ENCODE measurements at places on chromosomes 7 and 10. TPM values are rescaled to one million over a fixed set of nuclear protein-coding genes. Genes with fewer than 3 reads are reported as not detected.

Gene ST7
- 16.4 TPM for polyA plus RNA-seq

Gene AGBL3
- 2.7 TPM for polyA plus RNA-seq

Gene SP8
- polyA plus RNA-seq: not detected

Gene MASTL
- 21.8 TPM for polyA plus RNA-seq

Gene NPSR1
- not detected for polyA plus RNA-seq

Gene GPR37
- 0.57 TPM for polyA plus RNA-seq

DNA sequence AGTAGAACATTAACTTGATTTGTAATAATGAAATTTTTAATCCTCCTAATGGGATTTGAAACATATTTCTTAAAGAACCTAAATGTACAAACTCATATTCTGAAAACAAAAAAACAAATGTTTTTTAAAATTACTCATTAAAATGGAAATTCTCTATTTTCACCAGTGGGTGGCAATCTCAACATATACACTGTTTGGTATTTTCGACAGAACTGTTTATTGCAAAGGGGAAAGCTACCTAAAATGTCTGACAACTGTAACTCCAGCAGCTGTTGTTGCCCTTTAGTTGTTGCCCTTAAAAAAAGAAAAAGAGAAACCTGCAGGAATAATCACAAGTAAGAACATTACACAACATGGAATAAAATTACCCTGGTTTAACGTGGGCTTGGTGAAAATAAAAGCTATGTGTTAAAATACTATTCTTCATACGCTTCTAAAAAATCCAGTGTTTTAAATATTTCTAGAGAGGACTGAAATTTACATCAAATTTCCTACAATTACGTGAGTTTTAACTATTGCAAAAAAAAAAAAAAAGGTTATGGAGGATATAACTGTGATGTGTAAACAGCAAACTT lies 54.5 kb downstream of the COL1A2 start:
- peak; percentile 28 for DNase-seq

- peak; percentile 78 for DNase-seq
Observed at GRCh38 chr10:17527514-17528146, 73.2 kb upstream of the ST8SIA6 start.

DNA sequence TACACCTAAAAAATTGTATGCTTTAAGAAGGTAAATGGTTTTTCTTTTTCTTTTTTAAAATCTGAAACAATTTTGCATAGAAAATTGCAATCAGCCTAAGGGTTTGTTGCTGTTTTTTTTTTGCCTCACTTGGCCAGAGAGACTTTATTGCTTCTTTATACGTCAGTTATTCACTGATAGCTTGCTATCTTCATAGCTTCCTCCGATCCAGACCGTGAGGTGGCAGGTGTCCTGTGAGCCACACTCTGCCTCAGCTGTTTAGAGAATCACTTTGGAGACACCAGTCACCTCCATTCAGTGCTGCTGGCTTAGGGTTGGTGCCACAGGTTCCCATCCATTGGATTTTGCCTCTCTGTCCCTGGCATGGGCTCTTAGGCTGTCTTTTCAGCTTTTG lies 68.0 kb downstream of the HHEX start:
- DNase-seq: no peak

- no peak for DNase-seq
Observed at GRCh38 chr7:115132096-115132495, 210.2 kb downstream of the MDFIC start.

- DNase-seq: no peak
Observed at GRCh38 chr10:60144099-60144498, 237.7 kb upstream of the CCDC6 start.

DNA sequence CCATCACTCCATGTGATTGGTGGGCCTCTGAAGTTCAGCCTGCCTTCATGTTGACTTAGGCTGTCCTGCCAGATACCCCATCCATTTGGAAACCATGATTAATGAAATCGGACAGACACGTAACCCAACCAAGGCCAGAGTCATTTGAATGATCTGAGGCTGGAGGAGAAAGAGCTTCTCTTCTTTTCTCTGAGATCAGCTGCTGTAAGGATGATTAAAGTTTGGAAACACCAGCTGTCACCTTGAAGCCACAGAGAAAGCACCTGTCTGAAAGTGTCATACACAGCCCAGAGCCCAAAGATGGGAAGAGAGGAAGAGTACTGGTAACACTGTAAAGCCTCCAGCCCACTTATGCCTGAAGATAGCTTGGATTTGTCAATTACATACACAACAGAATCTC lies 22.9 kb downstream of the NEBL start:
- no peak for DNase-seq

GRCh38 chr7:148505645-148506375 lies 84.8 kb upstream of the C7orf33 start:
- DNase-seq: no peak

- no peak for DNase-seq
Observed at GRCh38 chr7:51786284-51786683, 469.7 kb upstream of the COBL start.

DNA sequence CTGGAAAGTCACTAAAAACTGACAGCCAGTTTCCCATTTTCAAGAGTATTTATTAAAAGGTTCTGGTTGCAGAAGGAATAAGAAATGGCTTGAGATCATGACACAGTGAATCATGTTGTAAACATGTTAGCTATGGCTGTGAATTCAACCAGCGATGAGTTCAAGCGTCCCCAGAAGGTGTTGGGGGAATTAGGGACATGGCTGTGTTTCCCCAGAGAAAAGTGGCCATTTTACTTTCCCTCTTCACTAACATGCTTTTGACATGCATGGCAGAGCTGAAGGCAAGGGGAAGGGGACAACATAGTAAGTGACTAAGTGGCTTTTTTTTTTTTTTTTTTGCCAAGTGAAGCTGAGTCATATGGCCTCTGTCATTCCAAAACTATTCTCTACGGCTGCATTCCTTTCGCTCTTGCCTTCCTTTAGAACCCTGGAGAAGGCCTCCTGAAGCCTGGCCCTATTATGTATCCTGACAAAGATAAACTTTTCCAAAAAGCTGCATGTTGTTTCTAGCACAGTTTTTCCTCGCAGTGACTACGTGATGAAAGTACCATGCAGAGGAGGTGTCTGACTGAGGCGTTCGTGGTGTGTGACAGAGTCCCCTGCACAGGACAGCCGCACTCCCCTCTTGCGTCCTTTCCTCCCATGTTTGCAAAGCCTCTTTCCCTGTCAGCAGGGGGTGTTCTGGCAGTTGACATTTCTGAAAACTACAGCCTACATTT lies 46.9 kb downstream of the EGFR start:
- DNase-seq: peak; percentile 84

DNA sequence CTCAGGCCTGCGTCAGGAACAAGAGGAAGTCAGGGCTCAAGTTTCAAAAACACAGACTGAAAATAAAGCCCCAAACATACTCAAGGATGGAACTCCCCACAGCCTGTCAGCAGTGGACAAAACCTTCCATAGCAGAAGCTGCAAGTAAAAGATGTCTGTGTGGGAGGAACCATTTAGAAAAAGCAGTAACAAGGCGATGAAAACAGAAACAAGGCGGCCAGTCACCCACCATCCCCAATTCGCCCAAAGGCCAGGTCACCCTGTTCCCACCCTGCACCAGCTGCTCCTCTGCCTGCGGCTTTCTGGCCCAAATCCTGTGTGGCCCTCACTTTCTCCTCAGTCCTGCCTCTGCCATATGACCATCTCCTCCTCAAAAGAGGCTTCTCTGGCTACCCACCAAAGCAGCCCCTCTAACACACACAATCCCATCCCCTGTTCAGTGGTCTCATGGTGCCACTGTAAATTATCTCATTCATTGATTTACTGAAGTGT lies 27.8 kb downstream of the KCNMA1 start:
- no peak for DNase-seq

DNA sequence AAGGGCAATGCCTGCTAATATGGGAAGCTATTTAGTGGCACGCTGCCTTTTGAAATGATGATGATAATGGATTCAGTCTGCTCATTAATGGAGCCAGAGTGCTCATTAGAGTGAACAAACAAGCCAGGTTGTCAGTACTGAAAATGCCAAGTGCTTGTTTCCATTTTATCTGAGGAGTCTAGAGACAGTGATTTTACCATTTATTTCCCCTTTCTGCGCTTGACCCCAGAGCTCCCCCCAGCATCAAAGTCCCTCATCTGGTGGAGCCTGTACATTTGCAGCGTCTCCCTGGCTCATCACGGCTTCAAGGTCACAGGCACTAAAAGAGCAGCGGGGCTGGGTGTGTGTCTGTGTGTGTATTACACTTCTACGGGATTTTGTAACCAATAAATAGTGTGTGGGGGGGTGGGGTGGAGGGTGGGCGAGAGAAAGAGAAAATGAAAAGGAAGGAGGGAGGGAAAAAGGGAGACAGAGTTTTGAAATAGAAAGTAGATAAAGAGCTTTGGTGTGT lies 553.8 kb downstream of the TFEC start:
- no peak for DNase-seq

DNA sequence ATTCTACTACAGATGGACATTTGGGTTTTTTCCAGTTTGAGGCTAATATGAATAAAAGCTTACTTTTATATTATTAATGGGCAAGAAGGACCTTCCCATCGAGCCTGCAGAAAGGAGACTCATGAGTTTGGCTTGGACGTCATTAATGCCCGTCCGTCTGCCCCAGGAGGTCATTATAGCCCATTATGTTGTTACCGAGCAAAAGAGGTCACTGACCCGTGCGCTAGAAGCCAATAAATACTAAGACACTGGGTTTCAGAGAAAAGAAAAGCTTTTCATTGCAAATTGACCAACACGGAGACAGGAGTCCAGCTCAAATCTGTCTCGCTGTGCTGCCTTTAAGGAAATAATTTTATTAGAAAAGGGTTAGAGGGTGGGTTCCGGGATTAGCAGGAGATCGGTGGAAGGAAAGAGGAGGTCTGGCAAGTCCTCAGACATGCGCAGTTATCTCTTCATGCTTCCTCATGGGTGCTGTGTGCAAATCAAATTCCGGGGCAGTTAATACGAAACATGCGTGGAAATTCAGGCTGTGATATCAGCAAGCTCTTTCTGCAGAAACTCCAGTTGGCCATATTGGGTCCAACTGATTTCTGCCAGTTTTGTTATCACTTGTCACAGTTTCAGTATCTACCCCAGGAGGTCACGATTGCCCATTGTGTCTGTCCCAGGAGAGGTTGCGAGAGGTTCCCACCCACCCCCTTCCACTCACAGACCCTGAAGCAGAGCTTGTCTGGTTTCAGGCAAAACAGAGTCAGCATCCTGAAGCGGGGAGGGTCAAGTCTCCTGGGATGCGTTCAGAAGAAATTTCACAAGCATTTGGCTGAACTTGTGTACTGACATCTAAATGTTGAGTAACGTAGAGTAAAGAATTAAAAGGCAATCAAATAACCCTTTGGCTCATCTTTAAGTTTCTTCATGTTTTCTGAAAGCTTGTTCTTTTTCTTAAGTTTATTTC lies 1.1 kb upstream of the GALNTL5 start:
- no peak for DNase-seq

- no peak for DNase-seq
Observed at GRCh38 chr10:22285130-22285529, 31.1 kb upstream of the COMMD3 start.

GRCh38 chr7:132402751-132403245 lies 173.5 kb downstream of the PLXNA4 start:
- DNase-seq: no peak

- no peak for DNase-seq
Observed at GRCh38 chr10:30026578-30026977, 32.8 kb downstream of the JCAD start.

DNA sequence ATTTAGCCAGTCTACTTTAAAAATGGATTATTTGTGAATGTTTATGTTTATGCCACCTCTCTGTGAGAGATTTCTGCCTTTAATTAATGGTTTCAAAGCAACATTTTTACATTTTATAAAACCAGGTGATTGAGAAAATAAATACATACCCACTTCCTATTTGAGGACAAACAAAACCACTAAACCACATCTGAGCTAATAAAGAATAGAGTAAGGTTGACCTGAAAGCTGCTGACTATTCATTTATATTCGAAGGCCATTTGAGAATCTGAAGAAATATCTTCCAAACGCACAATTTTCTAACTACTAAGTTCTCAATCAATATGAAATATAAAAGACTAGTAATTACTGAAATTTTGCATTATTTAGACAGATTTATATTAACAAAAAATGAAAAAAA lies 705.1 kb downstream of the XPNPEP1 start:
- DNase-seq: no peak

GRCh38 chr10:50540069-50540825 lies 83.5 kb downstream of the SGMS1 start:
- DNase-seq: no peak

DNA sequence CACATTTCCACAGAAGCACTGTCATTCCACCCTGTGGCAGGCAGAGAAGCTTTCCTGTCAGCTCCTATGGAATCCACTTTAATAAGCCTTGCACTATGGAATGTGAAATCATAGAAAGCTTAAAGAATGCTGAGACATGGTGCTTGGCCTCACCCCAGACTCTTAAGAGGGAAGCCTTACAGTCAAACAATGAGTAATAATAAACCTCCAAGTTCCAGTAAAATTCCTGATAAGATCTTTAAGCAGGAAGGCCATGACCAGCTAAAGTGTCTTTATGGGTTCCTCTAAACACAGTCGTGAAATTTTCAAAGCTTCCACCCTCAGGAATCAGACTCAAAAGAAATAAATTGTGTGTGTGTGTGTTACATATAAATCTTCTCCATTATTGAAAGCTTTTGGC lies 11.9 kb upstream of the TEX36 start:
- peak; percentile 48 for DNase-seq
